ENCODE measurements at places on chromosomes 6 and 20.

- DNase-seq: no peak
Measured at GRCh38 chr6:52509281-52510212, 67.3 kb downstream of the TRAM2 start.

- DNase-seq: no peak
Measured at GRCh38 chr20:58018590-58018989, 209.9 kb downstream of the ANKRD60 start.

GRCh38 chr6:167349631-167350274 lies 24.9 kb downstream of the TTLL2 start:
- DNase-seq: no peak

- no peak for DNase-seq
Measured at GRCh38 chr20:36366623-36367369, 60.7 kb downstream of the DLGAP4 start.

DNA sequence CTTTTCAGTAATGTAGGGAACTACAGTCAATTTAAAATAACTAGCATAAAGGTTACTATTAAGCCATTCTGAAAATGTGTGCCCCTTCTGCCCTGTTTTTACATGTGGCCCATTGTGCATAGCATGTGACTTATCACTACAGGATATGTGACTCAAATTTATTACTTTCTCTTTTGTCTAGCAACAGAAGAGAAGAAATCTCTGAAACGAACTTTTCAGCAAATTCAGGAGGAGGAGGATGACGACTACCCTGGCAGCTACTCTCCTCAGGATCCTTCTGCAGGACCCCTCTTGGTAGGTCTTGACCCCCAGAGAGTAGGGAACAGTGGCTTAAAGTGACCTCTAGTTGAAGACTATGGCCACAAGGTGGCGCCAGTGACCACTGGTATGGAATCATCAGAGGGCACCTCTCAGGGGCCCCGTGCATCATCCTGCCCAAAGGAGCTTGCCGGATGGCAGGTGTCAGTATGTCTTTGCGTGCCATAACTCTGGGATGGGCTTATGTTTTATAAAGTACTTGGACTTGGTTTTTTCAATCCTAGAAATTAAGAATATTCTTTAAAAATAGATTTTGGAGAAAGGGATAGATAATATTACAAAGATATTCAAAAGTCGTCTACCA lies 23.9 kb downstream of the RPRD1B start:
- DNase-seq: peak; percentile 15

DNA sequence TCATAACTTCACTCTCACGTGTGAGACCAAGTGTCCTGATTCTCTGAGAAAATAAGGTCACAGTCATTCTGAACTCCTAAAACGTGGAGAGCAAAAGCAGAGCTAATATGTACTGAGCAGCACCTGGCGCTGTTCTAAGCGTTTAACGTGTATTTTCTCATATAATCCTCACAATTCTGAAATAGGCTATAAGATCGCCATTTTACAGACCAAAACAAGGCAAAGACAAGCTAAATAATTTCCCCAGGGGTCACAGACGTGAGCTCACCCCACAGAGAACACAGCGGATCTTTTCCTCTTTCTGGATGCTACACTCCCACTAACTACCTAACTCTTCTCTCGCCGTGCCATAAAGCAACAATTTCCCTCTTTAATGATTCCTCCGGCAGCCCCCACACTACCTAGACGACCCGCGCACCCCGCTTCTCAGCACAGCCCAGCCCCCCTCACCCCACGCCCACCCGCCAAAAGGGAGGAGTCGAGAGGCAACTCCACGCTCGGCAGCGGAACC lies 636 bp downstream of the SUPT3H start:
- DNase-seq: peak; percentile 28

- DNase-seq: no peak
Measured at GRCh38 chr20:5150226-5151076, 23.6 kb downstream of the CDS2 start.

DNA sequence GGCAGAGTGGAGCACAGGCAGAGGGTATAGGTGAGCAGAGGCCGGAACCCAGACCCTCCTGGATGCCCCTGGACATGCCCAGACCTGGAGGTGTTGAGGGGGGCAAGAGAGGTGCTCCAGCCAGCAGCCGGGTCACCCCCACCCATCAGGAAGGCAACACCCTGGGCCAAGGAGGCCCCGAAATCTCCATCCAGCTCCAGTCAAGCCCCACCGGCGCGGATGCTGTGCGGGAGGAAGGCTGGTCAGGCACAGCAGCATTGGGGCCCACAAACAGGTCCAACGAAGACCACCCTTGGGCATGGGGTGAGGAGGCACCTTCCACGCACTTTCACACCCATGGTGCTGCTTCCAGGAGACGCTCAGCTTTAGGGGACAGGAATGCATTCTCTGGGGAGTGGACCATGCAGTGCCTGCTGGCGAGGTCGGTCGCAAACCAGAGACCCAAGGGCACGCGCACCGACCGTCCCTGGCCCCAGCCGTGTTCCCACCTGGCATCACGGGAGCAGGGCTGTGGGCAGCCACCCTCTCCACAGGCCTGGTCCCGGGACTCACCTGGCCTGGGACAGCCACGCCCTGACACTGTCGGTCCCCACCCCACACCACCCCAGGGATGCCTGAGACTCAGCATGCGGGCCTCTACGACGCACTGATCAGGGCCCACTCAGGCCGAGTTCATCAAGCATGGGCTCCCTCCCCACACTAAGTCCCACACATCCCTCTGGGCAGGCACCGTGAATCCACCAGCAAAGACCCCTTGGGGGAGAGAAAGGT lies 43.6 kb upstream of the ZBP1 start:
- no peak for DNase-seq

DNA sequence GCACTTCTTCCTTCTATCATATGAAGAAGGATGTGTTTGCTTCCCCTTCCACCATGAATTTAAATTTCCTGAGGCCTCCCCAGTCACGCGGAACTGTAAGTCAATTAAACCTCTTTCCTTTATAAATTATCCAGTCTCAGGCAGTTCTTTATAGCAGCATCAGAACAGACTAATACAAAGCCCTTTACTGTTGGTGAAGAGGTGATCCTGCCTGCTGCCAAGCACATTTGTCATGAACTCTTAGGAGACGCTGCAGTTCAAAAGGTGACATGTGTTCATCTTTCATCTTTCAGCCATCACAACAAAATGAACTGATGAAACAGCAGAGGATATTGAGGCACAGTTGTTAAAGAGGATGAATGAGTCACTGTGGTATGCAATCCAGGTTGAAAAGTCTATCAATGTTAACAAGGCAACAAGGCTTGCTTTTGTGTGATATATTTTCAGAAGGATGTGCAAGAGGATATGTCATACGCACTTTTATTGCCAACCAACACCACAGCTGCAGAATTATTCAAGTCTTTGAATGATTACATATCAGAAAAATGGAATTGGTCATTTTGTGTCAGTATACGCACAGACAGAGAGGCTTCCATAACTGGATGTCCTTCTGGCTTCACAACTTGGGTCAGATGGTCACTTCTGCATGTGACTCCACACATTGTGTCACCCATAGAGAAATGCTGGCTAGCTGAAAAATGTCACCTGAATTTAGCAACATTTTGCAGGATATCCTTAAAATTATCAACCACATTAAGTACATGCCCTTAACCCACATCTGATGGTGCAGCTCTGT lies 52.4 kb upstream of the PLN start:
- no peak for DNase-seq

DNA sequence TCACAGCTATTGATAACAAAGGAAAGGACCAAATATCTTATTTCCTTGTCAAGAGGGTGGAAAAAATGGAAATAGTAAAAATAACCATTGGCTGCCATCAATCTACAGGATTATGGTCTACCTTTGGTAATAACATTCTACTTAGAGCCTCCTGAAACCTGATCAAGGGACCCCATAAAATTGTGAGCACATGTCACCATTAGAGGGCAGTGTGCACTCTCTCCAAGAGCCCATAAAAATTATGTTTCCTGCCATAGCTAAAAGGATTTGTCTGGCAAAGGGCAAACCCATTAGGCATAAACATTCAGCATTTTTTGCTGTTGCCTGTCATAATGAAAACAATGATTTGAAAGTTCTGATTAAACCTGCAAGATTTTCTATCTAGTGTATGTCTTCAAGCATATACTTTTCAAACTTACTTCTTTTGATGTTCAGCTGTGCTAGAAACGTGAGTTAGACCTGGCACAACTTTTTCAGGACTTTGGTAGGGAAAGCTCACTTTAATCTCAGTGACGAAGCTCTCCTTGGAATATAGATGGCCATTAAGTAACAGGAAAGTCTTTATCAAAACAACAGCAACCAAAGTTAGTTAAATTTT lies 120.7 kb upstream of the ZFP64 start:
- peak; percentile 35 for DNase-seq

- DNase-seq: no peak
Measured at GRCh38 chr6:134921276-134921675, 28.6 kb downstream of the ALDH8A1 start.

GRCh38 chr20:42553374-42553773 lies 636.3 kb downstream of the PTPRT start:
- DNase-seq: no peak

- DNase-seq: no peak
Measured at GRCh38 chr6:142653710-142654420, 291.1 kb downstream of the HIVEP2 start.

- no peak for DNase-seq
Measured at GRCh38 chr6:80689716-80690395, 583.4 kb downstream of the BCKDHB start.

GRCh38 chr6:137432054-137432611 lies 62.1 kb downstream of the OLIG3 start:
- DNase-seq: no peak

DNA sequence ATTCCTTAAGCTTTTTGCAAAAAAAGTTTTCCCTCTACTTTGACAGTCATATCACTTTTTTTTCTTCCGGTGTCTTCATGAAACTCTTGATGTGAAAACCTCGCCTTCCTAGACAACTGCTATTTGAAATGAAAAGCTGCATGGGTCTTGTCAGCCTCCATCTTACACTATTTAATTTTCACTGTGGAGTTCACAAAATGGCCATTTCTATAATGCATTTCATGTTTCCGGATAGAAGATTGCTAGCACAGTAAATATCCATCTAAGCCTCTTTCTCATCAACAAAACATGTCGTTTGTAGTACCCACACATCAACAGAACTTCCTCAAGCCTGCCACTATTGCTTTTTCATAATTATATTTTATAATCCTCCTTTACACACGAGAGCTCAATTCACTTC lies 204.9 kb upstream of the ID4 start:
- DNase-seq: no peak

- no peak for DNase-seq
Measured at GRCh38 chr6:43853066-43853650, 83.1 kb downstream of the VEGFA start.

DNA sequence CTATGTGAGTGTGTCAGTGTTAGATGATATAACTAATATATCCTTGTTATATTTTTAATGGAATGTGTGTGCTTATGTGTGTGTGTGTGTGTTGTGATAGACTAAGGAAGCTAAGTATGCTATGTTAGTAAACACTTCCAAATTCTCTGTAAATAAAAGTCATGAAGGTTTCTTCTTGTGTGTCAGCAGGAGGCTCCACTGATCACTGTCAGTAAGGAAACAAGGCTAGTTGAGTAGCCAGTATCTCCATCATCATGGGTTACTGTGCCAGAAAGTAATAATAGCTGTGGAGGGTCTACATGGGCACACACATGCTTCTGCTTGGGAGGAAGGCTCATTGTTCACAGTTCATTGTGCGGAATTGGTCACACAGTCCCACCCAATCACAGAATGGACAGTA lies 302.8 kb upstream of the RNF217 start:
- DNase-seq: no peak
